ENCODE measurements at places on chromosomes 2 and 18.

- no peak for DNase-seq
Measured at GRCh38 chr18:8702668-8703067, 2.7 kb upstream of the MTCL1 start.

GRCh38 chr2:11572996-11573395, 39.2 kb downstream of the GREB1 start:
- no peak for DNase-seq

DNA sequence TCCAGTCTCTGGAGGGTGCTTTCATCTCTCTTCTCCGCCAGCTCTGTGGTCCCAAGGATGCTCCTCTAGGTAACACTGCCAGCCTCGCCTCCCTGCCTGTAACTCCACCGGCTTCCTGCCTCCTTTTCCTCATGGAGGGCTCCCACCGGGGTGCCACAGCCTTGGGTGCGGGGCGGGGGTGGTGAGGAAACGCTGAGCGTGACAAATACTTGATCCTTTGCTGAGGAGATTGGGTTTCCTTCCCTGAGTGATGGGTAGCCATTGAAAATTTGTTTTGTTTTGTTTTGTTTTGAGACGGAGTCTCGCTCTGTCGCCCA, 25.1 kb downstream of the TIMM21 start:
- no peak for DNase-seq

- DNase-seq, result no peak
Measured at GRCh38 chr2:148984449-148984848, 54.0 kb upstream of the LYPD6B start.

DNA sequence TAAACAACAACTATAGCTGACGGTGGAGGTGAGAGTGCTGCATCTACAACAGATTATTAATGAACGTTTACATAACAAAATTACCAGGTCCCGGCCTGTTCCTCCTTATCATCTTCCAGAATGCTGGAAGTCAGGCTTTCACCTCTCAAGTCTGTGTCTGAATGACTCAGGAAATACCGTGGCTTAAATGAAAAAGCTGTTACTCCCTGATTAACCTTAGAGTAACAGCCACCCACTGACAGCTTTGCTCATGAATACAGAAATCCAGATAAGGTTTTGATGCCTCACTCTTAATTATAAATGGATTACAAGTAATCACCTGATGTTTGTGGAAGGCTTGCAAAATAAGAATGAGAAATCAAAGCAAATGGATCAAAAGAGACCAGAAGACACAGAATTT, 885.3 kb upstream of the CELF4 start:
- no peak for DNase-seq

GRCh38 chr2:42914314-42914713, 121.9 kb upstream of the HAAO start:
- no peak for DNase-seq

- DNase-seq, result no peak
Measured at GRCh38 chr18:21851327-21851961, 110.9 kb downstream of the MIB1 start.

GRCh38 chr2:71826299-71826698, 321.4 kb downstream of the CYP26B1 start:
- DNase-seq, result no peak

DNA sequence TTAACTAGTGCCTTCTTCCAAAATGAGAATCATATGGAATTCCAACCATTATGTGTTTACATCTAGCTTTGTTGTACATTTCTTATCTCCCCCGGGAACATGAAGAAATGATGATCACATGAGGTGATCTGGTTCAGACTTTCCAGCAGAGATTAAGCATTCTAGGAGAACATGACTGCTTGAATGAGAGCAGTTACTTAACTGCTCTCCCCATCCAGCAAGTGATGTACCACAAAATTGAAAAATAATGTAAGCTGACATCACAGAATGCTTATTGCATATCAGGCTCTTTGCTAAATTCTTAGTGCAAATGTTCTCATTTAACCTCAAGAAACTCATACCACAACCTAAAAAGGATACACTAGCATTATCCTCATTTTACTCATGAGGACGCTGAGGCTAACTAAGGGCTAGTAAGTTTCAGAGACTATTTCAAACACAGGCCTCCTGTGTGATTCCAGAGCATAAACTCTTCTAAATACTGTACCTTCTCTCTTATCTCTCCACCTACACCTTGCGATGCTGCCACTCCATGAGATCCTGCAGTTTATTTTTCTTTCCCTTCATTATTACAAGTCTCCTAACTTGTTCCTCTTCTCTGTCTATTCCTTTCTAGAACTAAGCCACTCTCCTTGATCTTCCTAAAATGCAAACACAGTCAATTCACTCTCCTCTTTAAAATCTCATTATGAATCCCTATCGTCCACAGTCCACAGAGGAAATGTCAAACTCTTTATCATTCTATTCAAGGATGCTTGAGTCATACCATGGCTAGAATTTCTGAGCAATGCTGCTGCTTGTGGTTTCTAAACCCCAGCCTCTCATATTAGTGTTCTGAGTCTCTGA, 1224.8 kb upstream of the ZEB2 start:
- no peak for DNase-seq

GRCh38 chr2:172333235-172333977, 94.0 kb upstream of the ITGA6 start:
- no peak for DNase-seq

GRCh38 chr2:23367760-23368159, 17.2 kb upstream of the KLHL29 start:
- DNase-seq, result no peak

DNA sequence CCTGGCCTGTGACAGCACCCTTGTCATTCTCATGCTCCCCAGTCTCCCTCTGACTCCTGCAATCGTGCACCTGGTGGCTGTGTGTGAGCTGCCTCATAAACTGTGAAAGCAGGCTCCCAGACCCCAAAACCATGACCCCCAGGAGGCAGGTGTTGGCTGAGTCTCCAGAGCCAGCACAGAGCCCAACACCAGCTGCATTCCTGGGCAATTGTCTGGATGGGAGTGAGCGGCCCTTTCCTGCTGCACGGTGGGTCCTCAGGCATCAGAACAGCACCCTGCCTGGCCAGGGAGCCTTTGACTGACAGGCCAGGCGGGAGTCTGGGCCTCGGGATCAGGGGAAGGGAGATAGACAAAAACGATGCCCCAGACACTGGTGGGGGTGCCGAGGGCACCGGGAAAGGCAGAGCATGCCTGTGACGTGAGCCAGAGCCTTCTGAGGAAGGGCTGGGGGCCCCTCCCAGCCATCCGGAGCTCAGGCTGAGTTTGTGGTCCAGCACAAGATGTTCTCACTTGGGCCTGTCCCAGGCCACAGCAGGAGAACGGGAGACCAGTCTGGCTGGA, 135.1 kb upstream of the GPC1 start:
- no peak for DNase-seq

- DNase-seq, result no peak
Measured at GRCh38 chr2:128835342-128835855, 516.7 kb upstream of the HS6ST1 start.

DNA sequence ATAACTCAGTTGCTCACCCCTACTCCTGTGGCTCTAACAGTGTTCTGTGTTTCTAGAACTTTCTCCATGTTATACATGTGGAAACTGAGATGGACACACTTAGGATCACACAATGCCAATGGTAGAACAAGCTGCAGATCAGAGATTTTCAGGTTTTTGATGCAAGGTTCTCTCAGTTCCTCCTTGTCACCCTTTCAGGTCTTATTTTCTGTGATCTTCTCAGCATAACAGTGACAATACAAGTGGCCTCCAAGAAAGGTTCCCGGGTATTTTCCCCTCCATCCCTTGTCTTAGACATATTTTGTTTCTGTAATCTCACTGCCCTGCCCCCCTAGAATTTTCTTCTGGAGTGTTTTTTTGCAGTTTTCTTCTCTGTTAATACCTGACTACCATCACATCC, 6.2 kb upstream of the MGAT5 start:
- no peak for DNase-seq

- DNase-seq, result no peak
Measured at GRCh38 chr2:145800151-145801091, 1280.5 kb upstream of the ZEB2 start.

GRCh38 chr18:23194997-23195957, 60.0 kb downstream of the CABLES1 start:
- no peak for DNase-seq

DNA sequence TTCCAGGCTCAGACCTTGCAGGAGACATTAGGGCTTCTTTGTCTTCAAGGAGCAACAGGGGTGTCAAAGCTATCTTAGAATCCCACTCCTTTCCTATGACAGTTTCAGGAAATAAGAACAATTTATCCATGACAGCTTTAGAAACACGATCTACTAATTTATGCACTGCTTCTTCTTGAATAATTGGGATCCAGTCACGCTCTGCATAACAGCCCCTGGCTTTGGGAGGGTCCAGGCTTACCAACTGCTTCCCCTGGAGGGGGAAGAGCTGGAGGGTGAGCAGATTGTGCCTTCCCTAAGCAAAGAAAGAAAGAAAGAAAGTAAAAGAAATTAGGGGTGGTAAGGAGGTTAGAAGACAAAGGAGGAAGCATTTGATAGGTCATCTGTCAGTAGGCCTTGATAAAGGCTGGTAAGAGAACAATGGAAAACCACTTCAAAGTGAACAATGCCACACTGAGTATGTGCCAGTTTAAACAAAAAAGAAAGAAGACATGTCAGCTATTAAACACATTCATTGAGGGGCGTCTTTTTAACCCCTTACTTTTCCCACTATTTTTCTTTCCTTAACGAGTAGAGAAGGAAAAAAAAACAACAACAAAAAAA, 327.6 kb downstream of the DCC start:
- no peak for DNase-seq

GRCh38 chr2:134790487-134790886, 47.9 kb upstream of the ACMSD start:
- no peak for DNase-seq

- no peak for DNase-seq
Measured at GRCh38 chr2:118085173-118086023, 2.9 kb upstream of the INSIG2 start.

GRCh38 chr2:177537213-177537612, 144.6 kb downstream of the AGPS start:
- DNase-seq, result no peak

- no peak for DNase-seq
Measured at GRCh38 chr2:37912056-37912455, 13.0 kb upstream of the RMDN2 start.

DNA sequence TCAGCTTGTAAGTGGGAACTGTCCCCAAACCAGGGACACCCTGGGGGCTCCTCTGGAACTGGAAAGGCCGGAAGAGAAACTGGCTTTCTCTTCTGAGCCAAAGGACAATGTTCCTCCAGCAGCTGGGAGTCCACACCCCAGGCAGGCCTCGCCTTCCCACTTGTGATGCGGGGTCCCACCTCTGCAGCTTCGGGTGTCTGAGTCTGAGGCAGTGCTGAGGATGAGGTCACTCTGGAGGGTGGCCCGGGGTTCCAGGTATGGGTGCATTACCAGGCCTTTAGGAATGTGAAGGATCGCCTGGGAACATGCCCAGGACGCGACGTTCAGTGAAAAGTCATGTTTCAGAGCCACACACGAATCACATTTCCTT, 18.2 kb upstream of the BOK start:
- no peak for DNase-seq

GRCh38 chr2:111966241-111966640, 67.8 kb downstream of the MERTK start:
- DNase-seq, result no peak

GRCh38 chr18:21004726-21005125, 106.9 kb downstream of the ROCK1 start:
- DNase-seq, result no peak

GRCh38 chr18:23977719-23978483, 36.7 kb upstream of the TTC39C start:
- no peak for DNase-seq

DNA sequence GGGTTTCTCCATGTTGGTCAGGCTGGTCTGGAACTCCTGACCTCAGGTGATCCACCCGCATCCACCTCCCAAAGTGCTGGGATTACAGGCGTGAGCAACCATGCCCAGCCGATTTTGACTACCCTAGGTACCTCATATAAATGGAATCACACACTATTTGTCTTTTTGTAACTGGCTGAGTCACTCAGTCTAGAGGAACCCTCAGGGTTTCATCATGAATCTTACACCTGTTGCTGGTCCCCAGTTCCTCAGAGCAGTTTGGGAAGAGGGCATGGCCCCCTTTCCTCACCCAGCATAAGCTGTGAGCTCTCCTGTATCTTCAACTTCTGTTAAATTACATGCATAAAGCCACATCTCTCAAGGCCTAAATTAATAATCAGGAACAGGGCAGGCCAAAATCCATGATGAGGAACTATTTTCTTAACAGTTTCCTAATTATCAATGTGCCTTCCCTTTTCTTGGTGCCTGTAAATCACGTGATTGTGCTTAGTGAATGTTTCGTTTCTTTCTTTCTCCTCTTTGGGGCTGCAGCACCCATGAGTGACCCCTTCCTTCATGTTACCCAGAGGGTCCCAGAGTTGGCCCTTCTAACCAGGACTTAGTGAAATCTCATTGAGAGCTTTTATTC, 20.9 kb downstream of the DYSF start:
- DNase-seq, result no peak

- no peak for DNase-seq
Measured at GRCh38 chr2:152594792-152595191, 122.5 kb downstream of the PRPF40A start.

GRCh38 chr2:122831649-122832048, 1076.2 kb downstream of the TSN start:
- DNase-seq, result no peak

DNA sequence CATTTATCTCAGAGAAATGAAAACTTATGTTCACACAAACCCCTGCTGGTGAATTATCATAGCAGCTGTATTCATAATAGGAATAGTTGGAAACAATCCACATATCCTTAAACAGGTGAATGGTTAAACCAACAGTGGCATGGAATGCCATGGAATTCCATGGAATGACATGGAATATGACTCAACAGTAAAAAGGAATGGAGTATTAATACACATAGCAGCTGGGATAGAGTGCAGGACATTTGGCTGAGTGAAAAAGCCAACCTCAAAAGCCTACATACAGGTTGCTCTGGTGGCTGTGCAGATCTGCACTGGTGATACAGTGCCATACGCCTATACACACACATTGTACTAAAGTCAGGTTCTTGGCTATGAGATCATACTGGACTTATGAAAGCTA, 69.5 kb downstream of the FAM168B start:
- no peak for DNase-seq

DNA sequence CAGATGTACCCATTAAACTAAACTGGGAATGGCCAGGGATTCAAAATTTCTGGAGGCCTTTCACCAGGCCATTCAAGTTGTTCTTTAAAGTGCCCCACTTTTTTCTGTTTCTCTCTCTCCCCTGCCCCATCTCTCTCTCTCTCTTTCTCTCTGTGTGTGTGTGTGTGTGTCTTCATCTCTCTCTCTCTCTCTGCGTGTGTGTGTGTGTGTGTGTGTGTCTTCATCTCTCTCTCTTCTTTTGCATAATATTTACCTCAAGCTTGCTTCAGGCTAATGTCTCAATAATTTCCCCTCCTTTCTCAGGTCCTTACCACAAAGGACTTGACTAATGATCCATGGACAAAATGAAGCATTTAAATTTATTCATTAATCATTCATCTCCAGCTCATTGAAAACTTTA, 164.2 kb upstream of the KLHL14 start:
- no peak for DNase-seq

- no peak for DNase-seq
Measured at GRCh38 chr2:85164145-85164569, 31.0 kb downstream of the TCF7L1 start.

GRCh38 chr2:238528953-238529781, 102.4 kb downstream of the ASB1 start:
- DNase-seq, result no peak

- DNase-seq, result no peak
Measured at GRCh38 chr2:207255565-207256470, 90.1 kb upstream of the KLF7 start.

All from activated CD4-positive, alpha-beta T cell treated with anti-CD3 and anti-CD28 coated beads for 4 hours (primary cell).